Muscle of leg (tissue), 16 donors: ENCODE measurements at places on chromosomes 4 and X. TPM values are rescaled to one million over a fixed set of nuclear protein-coding genes. Genes with fewer than 3 reads are reported as not detected.

Gene MTCP1
- 15.6 TPM for total RNA-seq

Gene ESX1
- not detected for total RNA-seq

Gene SPANXD
- not detected for total RNA-seq

DNA sequence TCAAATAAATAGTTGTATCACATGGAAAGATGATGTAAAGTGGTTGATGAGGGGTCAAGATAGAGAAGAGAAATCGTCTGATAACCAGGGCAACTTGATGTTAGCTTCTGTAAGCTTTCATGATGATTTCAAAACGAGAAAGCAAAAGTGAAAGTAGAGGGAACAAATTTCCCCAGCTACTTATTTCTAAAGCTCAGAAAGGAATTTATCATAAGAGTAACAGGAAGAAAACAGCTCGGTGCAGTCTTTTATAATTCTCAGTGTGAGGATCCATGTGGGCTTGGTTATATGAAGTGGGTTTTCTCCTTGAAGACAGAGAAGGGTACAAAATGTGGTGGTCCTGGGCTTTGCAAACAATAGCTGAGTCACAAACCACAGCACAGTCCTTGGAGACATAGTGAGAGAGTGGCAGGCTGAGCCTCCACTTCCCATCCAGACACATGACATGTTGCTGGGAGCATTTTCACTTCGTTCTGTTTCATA lies 32.1 kb upstream of the GLRA2 start:
- H3K4me3 ChIP-seq, result no peak overlapping the region
- peaks cover 4% of the 10 kb centered on the region for H3K27me3 ChIP-seq
- no peaks in the 10 kb centered on the region for H3K36me3 ChIP-seq
- no peaks in the 10 kb centered on the region for H3K4me1 ChIP-seq
- peak; percentile 46 for DNase-seq

GRCh38 chr4:184375027-184375426 lies 99.3 kb downstream of the IRF2 start:
- H3K27me3 ChIP-seq, result no peaks in the 10 kb centered on the region
- no peak overlapping the region for H3K4me3 ChIP-seq

DNA sequence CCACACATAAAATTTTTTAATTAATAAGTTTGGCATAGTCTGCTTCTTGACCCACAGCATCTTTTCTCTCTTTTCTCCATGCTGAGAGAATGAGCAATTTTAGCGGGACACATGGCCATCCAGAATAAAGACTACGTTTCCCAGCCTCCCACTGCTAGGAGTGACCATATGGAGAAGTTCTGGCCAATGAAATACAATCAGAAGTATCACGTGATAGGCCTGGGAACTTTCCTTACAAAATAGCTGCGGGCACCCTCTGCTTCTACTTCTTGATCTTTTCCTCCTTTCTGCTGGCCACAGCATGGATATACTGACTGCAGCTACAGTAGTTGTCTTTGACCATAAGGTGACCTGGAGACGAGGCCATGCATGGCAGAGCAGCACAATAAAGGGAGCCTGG lies 348.0 kb downstream of the BCOR start:
- H3K27ac ChIP-seq, result no peak overlapping the region
- peaks cover 19% of the 10 kb centered on the region for H3K4me1 ChIP-seq
- peaks cover 28% of the 10 kb centered on the region for H3K27me3 ChIP-seq
- no peaks in the 10 kb centered on the region for H3K36me3 ChIP-seq
